Muscle of arm (tissue), 14 donors: ENCODE measurements at places on chromosomes 6 and 20.

DNA sequence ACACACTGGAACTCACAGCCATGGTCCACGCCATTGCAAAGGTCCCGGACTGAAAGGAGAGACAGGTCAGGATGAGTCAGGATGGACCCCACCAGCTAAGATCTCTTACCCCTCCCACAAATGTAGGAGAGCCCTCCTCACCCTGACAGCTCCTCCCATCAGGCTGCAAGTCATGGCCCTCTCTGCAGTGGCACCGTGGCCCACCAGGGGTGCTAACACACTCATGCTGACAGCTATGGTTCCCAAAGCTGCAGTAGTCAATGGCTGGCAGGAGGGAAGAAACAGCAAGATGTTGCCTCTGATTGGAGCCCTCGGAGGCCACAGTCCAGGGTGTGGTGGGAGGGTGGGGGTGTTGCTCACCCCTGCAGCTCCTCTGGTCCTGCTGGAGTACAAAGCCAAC, 5.7 kb upstream of the RBPJL start:
- no peak for DNase-seq

GRCh38 chr20:47857569-47858464, 72.5 kb upstream of the SULF2 start:
- DNase-seq: peak; percentile 89

- no peak for DNase-seq
These were observed 2.5 kb downstream of the SCRT2 start for GRCh38 chr20:672963-673602.

DNA sequence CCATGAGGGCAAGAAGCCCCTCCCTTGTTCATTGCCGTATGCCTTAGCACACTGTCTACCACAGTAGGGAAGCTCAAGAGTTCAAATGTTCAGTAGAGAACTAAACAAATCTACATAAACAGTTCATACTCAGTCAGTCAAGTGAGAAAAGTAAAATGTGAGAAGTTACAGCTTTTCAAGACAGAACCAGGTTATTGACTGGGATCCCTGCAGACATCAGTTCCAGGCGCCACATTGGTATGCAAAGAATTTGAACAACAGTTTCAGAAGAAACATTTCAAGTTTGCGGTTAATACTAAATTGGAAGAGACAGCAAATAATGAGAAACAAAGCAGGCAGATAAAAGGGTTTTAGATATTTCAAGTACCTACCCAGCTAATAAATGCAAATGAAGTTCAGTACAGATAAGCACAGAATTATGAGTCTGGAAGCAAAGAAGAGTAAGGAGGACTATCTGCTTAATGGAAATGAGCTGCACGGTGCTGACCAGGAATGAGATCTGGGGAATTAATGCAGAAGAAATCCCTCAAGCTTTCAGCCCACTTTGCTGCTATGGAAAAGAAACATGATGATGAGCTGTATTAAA, 246.2 kb downstream of the HACE1 start:
- no peak for DNase-seq

DNA sequence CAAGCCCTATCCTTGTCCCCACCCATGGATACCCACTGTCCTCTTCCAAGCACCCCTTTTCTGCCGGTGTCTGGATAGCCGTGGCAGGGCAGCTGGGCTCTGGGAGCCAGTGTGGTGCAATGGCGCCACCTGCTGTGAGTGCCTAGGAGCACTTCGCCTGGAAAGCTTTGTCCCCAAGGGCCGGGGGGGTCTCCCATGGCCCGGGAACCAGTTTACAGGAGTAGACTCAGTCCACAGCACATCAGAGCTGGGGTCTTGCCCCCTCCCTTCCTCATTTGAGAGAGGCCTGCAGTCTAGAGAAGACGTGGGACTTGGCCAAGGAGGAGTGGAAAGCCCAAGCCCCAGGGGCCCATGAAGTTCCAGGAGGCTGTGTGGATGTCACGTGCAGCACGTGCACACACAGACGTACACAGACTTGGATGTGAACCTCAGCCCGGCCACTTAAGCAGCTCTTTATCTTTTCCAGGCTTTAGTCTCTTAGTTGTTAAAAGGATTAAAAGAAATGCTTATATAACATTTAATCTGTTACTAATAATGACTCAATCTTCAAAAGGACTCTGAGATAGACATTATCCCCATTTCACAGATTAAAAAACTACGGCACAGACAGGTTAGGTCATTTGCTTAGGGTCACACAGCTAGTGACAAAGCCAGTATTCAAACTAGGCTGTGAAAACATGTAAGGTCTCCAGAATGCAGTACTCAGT, 40.9 kb upstream of the CDH22 start:
- DNase-seq: peak; percentile 84

DNA sequence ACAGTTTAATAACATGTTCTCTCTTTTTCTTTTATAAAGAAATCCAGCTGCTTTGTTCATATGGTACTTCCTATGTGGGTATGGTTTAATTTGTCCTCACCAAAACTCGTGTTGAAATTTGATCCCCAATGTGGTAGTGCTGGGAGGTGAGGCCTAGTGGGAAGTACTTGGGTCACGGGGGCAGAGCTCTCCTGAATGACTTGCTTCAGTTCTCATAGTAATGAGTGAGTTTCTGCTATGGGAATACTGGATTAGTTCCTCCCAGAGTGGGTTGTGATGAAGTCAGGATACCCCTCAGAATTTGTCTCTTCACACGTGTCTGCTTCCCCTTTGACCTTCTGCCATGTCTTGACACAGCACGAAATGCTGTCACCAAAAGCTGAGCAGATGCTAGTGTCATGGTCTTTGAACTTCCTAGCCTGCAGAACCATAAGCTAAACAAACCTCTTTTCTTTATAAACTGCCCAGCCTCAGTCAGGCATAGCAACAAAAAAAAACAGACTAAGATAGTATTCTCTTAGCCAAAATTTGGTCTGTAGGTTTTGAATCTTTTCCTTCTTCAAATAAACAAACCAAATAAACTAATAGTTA, 87.8 kb upstream of the HS3ST5 start:
- DNase-seq: no peak

- no peak for DNase-seq
These were observed 31.6 kb upstream of the RNF24 start for GRCh38 chr20:4046926-4047325.

- peak; percentile 86 for DNase-seq
These were observed 23.2 kb upstream of the FAM50B start for GRCh38 chr6:3825851-3826581.

DNA sequence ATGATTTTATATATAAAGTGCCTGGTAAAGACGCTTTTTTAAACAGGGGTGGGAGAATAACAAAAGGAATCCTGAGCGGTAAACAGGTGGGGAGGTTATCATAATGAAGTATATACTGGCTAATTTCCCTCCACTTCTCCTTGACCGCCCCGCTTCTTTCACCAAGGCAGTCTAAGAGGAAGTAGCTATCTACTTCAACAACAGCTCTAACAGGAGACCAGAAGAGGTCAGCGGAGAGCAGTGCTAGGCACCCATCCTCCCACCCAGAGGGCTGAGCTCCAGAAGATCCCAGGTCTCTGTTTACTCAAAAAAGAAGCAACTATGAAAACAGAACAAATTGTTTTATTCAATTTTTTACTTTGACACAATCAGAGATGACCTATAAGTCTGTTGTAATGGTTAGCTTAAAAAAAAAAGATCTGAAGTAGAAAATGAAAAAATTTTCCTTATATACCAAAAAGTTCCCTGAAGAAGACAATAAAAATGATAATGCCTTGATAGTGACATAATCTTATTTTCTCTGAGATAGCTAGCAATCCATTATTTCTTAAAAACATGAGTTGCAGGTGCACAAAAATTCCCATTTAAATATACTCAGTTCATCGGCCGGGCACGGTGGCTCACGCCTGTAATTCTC, 141.1 kb downstream of the PDSS2 start:
- DNase-seq: peak; percentile 67

DNA sequence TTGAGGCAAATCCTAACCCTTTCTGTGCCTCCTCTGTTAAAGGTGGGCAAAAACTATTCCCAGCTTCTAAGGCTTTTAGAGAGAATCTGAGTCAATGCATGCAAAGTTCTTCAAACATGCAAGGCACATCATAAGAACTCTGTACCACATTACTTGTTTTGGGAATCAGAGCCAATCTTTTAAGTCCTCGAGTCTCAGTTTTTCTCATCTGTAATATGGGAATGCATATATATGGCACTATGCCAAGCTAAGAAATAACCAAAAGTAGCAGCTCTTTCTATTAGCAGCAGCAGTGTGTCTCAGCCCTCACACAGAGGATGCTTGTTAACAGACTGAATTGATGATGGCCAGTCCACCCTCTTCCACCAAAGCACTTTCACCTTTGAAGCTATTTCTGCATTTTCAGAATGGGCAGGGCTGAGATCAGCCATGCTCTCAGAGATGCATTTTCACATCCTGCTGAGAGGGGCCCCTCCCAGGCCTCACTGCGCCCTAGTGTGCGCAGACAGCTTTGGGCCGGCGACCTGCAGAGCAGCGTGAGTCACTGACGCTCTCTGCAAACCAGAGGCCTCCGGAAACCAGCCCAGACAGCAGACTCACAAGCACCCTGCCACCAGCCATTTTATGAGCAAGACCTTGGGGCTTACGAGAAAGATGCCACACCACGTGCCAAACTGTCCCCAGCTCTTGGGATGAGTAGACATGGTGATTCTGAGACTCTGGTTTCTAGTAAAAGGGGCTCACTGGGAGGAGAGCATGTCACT, 138.0 kb downstream of the NFATC2 start:
- no peak for DNase-seq

GRCh38 chr6:165635965-165636364, 27.1 kb downstream of the PDE10A start:
- DNase-seq: no peak

DNA sequence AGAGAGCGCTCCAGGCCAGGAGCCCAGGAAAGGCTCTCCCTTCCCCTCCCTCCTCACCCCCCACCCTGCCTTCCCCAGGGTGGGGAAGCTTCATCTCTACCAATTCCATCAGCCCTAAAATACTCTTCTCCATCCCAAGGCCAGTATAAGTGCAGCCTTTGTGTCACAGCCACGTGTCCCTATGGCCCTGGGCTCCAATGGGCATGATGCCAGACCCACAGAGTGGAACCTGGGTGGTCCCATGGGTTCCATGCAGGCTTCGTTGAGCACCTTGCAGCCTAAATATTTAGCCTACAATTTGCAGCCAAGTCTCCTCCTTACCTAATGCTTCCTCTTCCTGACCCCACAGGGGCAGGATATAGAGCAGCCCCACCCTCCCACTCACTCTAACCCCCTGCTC, 976 bp upstream of the MATN4 start:
- DNase-seq: no peak

DNA sequence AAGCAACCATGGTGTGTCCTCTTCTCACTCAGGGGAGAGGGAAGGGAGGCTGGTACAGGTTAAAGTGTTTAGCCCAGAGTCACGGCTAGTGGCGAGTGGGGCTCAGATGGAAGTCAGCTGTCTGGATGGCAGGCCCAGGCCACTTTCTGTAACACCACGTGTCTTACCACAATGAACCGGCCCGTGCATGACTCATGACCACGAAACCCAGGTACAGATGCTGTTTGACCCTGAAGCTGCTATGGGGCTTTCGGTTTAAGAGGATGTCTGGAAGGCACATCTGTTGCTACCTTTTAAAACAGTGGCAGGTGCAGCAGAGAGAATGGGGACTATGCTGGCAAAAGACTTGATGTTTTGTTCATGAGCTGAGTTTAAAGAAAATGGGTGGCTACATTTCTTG, 36.5 kb upstream of the MPC1 start:
- no peak for DNase-seq

- DNase-seq: no peak
These were observed 237.4 kb upstream of the GMDS start for GRCh38 chr6:2482773-2483172.

DNA sequence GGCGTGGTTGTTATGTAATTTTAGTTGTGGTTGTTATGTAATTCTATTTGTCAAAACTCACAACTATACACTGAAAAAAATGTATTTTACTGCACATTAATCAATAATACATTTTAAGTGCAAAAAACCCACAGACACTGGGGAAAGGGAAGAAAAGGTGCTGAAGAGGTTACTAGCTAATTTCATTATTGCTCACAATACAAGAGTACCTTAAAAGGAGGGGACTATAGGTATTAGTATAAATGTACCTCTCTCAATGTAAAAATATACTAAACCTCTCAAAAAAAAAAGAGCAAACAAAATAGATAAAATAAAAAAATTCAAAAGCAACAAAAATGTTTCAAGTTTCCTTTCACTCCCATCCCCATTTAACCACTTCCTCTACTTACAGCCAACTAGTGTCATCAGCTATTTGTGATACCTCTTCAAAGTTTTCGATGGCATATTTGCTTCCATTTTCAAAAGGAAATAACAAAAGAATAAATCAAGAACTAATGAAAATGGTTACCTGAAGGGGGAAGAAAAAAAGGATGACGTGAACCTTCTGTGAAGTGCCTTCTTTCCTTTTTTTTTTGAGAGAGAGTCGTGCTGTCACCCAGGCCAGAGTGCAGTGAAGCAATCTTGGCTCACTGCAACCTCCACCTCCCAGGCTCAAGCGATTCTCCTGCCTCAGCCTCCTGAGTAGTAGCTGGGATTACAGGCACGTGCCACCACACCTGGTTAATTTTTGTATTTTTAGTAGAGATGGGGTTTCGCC, 30.2 kb downstream of the RANBP9 start:
- no peak for DNase-seq

GRCh38 chr6:24412294-24412693, 9.6 kb downstream of the MRS2 start:
- DNase-seq: no peak

- no peak for DNase-seq
These were observed 2.9 kb downstream of the DDX39B start for GRCh38 chr6:31538805-31539400.

- DNase-seq: no peak
These were observed 155.4 kb downstream of the ERMARD start for GRCh38 chr6:169906688-169907418.

DNA sequence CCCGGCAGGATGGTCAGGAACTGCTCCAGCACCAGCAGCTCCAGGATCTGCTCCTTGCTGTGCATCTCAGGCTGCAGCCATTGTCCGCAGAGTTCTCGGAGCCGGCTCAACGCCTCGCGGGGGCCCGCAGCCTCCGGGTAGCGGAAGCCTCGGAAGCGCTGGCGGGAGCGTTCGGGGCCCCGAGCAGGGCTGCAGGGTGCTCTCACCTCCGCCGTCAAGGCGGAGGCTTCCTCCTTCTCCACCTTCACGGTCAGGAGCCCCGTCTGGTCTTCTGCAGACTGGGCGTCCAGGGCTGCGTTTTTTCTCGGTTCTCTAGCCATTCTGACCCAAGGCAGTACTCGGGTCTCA, 434 bp downstream of the ZKSCAN4 start:
- no peak for DNase-seq

- DNase-seq: no peak
These were observed 147.0 kb downstream of the SOX4 start for GRCh38 chr6:21740376-21741124.

GRCh38 chr20:31949877-31950646, 1.8 kb downstream of the PDRG1 start:
- no peak for DNase-seq

GRCh38 chr6:158257425-158257759, 54.9 kb upstream of the TULP4 start:
- DNase-seq: no peak

- peak; percentile 83 for DNase-seq
These were observed 554 bp upstream of the ZSCAN31 start for GRCh38 chr6:28336284-28337120.
